ENCODE measurements at places on chromosomes 3 and 15.

- DNase-seq: peak; percentile 77
Observed at GRCh38 chr3:116770815-116771450, 61.4 kb downstream of the TUSC7 start.

- DNase-seq: no peak
Observed at GRCh38 chr3:136653628-136654027, 98.5 kb downstream of the STAG1 start.

DNA sequence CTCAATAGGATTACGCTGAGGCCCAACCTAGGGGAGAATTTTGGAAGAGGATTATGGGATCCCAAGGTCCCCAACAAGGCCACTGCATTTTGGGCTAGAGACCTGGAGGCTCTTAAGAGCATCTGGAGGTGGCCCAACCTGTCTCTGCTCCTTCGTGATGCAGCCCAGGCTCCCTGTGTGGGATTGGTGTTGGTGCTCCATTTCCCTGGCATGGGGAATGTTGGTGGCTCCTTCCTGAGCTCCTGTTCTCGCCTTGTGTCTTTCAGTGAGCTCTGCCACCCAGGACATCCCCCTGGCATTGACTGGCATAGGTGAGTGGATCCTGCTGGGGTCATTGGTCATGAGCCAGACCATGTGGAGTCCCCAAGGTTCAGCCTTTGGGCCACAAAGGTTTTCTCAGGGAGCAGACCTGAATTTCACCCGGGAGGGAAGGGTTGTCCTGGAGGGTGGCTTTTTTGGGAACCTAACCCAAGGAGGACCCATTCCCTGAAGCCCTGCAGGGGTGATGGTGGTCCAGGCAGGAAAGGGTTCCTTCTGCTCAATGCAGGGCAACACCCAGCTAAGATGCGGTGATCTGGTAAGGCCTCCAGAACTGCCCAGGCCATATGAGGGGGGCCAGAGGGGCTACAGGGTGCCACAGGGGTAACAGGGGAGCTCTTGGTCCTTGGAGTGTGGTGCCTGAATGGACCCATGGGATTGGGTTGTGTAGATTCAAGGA is 202.5 kb downstream of the UBE3A start:
- no peak for DNase-seq

GRCh38 chr3:16288664-16289063 is 23.7 kb downstream of the OXNAD1 start:
- DNase-seq: no peak

- peak; percentile 92 for DNase-seq
Observed at GRCh38 chr3:141456301-141456625, 30.6 kb upstream of the RASA2 start.

GRCh38 chr3:185788292-185788691 is 36.5 kb downstream of the IGF2BP2 start:
- no peak for DNase-seq

DNA sequence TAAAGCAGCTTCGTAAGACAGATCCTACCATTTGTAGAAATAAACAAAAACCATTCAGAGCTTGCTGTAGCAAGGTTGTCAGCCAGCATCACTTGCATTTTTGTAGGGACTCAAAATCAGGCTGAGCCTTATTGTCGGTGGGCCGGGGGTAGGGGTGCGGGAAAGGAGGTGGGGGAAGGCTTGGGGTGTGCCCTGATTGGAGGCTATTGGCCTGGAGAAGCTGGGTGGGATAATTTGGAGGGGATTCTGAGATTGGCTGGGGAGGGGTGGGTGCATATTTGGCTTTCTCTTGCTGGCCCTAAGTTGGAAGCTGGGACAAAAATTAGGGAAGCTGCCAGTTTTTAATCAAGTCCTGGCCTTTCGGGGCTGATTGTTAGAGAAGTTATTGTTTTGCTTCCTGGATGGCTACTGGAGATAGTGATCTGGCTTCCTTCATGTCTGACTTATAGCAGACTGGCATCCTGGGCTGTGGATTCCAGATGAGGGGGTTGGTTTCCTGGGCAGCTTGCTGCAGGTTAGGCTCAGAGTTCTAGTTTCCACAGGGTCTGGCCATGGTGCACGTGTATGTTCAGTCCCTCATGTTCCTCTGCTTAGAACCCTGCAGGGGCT is 22.8 kb downstream of the STOML1 start:
- no peak for DNase-seq

GRCh38 chr3:72058493-72059081 is 273.6 kb upstream of the PROK2 start:
- DNase-seq: no peak

GRCh38 chr3:14256046-14256445 is 77.4 kb downstream of the LSM3 start:
- DNase-seq: peak; percentile 62

DNA sequence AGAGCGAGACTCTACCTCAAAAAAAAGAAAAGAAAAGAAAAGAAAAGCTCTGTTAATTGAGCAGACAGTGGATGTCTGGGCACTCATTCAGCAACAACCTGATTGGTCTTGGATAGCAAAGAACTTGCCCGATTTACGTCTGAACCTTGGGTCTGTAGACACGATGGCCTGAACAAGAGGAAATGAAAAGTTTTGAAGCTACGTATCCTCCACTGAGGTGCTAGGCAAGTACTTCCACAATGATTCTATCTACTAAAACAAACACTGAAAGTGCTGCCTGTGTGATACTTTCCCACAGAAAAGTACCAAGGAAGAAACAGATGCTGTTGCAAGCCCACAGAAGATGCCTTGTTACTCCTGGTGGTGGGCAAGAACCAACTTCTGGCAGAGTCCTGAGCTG is 21.8 kb upstream of the MUSTN1 start:
- DNase-seq: no peak

DNA sequence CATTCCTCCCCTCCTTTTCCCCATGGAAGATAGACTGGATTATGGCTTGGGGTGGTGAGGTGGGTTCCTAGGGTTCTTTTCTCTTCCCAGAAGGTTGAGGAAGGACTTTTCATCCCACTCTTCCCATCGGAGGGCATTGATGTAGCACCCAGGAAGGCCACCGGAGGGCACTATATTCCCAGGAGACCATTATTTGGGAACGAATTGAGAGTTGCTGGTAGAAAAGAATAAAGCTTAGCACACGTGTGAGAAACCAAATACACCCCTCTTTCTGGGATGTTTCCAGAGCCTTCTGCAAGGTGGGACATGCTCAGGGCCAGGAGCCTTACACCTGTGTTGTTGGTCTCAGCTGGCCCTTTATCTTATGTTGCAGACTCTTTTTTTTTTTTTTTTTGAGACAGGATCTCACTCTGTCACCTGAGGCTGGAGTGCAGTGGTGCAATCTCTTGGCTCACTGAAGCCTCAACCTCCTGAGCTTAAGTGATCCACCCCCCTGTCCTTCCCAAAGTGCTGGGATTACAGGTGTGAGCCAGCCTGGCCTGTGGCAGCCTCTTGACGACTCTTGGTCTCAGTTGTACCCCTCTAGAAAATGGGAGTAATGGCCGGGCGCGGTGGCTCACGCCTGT is 6.3 kb upstream of the CDC25A start:
- DNase-seq: peak; percentile 53

- peak; percentile 30 for DNase-seq
Observed at GRCh38 chr3:160098261-160098908, 109.8 kb downstream of the IL12A start.

- DNase-seq: peak; percentile 94
Observed at GRCh38 chr15:39472621-39473297, 108.1 kb upstream of the THBS1 start.

GRCh38 chr3:125003369-125003853 is 52.4 kb downstream of the HEG1 start:
- peak; percentile 31 for DNase-seq

DNA sequence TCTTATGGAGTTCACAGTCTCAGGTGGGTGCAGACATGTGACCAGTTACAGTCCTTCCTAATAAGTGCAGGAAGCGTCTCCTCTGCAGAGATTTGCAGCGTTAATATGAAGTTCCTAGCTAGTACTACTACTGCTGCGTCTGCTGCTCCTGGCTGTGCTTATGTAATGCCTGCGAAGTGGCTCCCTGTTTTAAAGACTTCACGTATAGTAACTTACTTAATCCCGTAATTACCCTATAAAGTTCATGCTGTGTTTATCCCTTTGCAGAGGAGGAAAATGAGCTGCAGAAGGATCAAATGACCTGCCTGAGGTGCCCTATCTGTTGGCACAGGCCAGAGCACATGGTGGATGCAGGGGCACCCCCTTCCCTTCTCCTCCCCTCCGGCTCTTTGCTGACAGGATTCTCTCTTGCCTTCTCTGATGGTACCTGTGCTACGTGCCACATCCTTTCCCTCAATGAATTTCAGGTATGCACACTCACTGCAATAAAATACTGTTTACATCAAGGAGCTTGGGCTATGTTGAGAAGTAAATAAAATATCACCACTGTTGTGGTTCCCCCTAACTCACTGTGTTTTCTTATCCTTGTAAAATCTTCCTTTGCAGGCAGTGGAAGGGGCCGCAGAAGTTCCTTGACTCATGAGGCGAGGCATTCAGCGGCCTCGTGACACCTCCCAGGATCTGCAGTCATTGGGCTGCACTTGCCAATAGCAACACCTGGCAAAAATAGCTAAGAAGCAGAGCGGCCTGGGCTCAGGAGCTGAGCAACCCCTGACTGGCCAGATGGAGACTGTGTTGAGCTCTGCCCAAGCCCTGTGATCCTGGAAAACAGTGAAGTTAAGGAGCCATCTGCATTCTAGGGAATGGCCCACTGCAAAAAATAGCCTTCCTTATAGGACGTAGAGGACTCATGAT is 188.9 kb upstream of the ATP10A start:
- DNase-seq: peak; percentile 63

DNA sequence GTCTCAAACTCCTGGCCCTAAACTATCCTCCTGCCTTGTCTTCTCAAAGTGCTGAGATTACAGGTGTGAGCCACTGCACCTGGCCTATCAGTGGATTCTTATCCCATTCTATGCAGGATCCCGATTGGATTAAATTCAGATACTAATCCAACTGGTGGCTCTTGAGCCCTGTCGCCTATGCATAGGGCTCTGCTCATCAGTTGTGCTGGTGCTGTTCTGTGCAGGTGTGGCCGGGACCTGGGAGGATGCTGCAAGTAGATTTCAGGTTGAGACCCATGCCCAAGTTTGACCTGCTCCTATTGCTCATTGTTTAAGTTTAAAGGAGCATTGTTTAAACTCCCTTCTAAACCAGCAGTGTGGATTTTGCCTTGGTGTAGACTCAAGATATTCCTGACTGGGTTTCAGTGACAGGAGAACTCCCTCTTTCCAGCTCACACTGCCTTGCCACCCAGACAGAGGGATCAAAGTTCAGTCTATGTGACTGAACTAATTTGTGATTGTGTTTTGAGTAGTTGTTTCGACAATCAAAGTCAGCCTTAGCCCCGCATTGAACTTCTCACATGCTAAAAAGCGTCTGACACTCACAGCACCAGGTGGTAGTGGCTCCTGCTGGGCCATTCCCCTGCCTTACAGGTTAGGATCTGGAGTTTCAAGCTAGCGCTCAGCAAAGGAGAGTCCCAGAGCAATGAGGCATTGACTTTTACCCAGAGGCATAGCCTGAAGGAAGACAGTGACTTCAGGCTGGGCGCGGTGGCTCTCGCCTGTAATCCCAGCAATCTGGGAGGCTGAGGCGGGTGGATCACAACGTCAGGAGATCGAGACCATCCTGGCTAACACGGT is 45.0 kb upstream of the PIK3CB start:
- no peak for DNase-seq

DNA sequence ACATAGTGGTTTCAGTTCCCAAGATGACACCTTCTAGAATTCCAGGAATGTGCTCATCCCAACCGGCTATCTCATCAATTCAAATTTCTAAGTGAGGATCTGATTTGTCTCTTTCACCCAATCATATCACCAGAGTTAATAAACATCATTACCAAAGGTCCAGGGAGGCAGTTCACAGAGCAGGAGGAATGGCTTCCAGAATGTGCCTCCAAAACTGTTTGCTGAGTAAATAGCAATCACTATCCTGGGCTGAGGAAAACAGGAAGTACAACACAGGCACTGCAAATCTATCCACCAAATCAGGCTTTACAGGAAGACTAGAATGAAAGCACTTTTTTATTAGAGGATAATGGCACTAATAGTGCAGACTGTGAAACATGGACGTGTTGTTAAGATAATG is 61.5 kb downstream of the OSBPL10 start:
- DNase-seq: no peak

- no peak for DNase-seq
Observed at GRCh38 chr3:39754549-39754948, 54.9 kb upstream of the MYRIP start.

DNA sequence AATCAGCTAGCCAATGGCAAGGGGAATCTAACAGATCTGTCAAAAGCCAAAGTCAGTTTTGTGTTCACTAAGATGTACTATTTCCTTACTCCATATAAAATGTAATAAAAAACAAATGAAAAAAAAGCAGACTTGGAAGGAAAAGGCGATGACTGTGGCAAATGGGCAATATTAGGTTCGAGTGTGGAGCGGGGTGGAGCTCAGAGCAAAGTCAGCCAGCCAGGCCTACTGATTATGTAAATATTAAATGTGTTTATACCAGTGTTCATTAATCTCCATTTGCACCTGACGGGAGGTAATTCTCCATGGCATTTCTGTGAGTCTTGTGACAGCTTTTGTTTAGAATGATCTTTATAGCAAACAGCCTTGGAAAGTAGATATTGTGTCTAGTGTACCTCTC is 96.2 kb upstream of the KCNMB2 start:
- DNase-seq: no peak

- DNase-seq: no peak
Observed at GRCh38 chr3:55717481-55717880, 230.4 kb upstream of the WNT5A start.

- DNase-seq: peak; percentile 45
Observed at GRCh38 chr3:37546876-37547275, 314.8 kb upstream of the CTDSPL start.

- DNase-seq: peak; percentile 18
Observed at GRCh38 chr3:13657660-13658435, 108.9 kb downstream of the FBLN2 start.

- DNase-seq: peak; percentile 87
Observed at GRCh38 chr3:60935709-60936108, 315.5 kb downstream of the FHIT start.

DNA sequence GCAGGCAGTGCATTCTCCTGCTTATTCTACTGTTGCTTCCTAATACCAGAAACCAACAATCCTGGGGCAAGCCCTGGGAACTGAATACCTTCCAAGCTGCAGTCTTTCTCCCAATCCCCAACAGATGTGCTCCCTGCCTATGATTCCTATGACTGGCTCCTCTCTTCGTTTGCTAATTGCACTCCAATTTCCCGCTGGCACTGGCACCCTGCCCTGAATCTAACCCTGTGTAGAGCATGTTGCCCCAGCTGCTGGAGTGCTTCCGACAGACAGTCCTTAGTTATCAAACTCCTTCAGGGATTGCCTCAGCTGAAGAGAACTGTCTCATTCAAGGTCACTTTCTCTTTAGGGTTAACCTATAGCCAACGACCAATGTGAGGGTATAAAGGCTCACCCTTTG is 214.1 kb downstream of the NECTIN3 start:
- no peak for DNase-seq

DNA sequence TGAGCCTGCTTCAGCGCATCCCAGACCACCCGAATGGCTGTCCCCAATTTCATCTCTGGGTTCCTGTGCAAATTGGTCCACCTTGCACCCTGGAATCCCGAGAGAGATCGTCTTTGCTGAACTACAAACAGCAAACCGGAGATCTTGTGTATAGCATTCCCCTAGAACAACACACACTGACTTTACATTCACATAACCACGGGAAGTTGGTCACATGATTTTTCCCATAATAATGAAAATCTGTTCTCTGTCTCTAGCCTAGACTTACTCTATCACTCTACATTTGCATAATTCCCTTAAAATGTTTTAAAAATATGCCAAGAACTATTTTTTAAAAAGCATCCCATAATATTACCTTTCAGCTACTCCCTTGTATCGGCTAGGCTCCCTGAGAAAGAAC is 34.6 kb downstream of the CTSH start:
- DNase-seq: no peak

- peak; percentile 68 for DNase-seq
Observed at GRCh38 chr3:157475921-157476414, 27.2 kb downstream of the VEPH1 start.

- no peak for DNase-seq
Observed at GRCh38 chr3:52146811-52147210, 7.4 kb downstream of the POC1A start.
